ENCODE measurements at places on chromosomes 4 and X.

GRCh38 chr4:171378323-171378722 is 434.9 kb upstream of the GALNTL6 start:
- no peak for DNase-seq

- DNase-seq: peak; percentile 51
Observed at GRCh38 chr4:21765810-21766407, 182.7 kb downstream of the KCNIP4 start.

DNA sequence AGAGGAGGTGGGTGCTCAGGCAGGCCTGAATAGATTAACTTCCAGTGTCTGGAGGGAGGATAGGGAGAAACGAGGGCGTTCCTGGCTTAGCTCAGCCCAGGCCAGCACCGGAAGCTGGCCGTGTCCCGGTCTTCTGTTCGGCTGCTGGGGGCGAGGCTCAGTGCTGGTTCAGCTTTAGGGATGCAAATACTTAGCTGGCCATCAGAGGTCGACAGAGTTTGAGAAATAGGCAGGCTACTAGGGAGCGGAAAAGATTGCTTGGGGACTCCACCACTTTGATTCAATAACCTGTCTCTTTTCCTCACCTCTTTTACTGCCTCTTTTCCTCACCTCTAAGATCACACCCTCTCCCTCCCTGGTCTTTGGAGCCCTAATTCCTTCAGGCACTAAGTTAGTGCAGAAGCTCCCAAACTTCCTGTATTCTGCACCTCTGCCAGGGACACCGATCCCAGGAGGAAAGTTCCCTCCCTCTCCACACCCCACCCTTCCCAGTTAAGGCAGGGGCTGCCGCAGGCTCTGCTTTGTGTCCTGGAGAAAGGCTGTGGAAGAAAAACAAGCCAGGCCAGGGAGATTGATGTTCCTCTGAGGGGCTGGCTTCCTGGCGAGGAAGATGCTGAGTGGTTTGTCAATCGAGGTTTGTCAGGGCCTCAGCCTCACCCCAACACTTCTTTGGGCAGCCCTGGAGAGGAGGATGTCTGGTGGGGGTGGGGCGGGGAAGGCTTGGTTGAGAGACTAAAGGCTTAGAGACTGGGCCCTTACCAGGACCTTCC is 6.0 kb upstream of the EFNB1 start:
- DNase-seq: peak; percentile 40

DNA sequence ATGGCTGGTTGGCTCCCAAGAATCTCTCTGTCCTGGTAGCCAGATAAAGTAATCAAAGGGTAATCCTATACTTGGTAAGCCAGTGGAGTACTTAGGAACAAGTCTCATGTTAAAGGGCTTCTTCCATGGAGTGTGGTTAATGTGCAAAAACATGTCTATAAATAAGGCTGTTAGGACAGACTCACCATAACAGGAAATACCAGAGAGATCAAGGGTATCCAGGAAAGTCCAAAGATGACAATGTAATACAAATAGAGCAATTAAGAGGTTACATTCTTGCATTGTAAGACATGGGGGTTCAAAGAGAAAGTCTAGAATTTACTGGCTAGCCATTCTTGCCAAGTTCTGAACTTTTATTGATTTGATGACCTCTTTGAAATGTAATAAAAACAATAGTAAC is 61.9 kb upstream of the ZCCHC13 start:
- DNase-seq: no peak

GRCh38 chr4:39302901-39303300 is 63.3 kb downstream of the RFC1 start:
- no peak for DNase-seq

DNA sequence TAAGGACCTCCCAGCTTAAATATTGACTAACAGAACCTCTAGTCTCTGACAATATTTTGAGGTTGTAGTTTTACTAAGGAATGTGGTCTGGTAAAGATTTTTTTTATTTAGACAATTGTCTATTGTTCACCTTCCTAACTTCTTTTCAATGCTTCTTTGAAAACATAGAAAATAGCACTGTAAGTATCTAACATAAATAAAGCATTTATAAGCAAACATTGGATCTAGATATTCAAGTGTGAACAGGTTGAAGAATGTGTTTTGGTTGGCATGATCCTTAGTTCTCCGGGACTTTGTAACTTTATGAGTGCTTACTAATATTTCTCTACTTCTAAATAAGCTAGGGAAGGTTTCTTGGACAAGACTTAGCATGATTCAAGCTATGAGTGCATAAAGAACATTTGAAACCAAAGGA is 285.4 kb upstream of the ARSJ start:
- no peak for DNase-seq

DNA sequence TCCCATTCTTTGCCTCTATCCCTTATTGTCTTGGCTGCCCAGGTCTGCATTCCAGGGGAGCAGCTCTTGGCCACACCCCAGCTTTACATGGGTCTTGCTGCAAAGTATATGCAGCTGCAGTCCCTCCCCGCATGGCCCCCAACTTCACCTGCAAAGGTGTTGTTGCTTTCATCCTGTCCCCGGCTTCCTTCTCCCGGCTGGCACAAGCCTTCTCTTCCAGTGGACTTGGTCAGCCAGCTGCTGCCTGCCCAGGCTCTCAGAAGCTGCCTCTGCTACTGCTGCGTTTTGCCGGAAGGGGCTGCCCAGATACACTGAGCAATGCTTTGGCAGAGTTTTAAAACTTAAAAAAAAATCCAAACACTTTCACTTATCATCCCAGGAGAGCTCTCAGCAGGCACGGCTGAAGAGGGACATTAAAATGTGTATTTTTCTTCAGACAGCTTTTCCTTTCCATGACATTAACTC is 121.2 kb upstream of the PDLIM3 start:
- DNase-seq: no peak

DNA sequence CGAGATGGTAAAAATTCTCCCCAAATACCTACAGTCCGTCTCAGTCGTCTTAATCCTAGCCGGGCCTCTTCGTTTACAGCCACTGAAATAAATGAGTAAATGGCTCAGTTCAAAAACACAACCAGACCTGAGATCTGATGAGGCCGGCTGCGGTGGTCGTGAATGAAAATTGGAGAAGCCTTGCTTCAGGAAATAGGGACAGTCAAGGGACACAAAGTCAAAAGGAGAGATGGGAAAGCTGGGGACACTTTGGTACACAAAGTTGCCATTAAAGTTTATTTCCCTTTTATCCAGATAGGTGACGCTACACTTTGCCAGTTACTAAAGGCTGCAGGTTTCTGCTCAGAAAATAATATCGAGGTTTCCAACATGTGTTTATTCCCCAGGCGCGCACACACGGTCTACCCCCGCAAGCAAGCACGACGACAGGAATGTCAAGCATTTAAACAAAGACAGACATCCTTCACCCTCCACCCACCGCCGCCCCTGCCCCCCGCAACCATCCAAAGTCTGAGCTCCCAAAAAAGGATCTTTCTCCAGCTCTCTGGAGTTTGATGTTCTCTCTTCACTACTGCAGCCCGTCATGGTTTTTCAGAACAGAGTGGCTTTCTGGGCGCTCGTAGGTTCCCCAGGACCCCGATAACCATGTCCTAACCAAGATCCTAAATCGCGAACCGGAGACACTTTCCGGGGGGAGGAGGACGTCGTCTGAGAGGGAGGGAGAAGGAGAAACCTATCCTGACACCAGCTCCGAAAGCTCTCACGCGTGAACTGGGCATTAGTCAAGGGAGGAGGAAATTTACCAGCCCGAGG is 1.3 kb upstream of the PCDH7 start:
- DNase-seq: no peak

DNA sequence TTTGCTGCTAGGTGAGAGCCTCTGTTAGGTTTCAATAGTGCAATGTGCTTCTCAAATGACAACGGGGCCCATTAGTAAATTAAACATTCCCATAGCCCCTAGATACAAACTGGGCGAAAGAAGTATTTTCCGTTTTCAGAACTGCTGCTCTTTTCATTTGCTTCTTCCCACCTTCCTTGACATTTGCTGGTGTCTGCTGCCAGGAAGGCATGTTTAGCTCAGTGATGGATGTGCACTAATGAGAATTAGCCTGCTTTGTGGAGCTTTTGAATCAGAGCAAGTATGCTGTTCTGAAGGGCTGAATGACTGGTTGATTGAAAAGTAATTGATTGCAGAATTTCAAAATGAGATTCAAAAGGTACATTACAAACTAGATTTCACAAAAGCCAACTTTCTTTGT is 57.0 kb downstream of the SHROOM3 start:
- no peak for DNase-seq

- DNase-seq: no peak
Observed at GRCh38 chr4:149344436-149344835, 471.2 kb downstream of the IQCM start.
